ENCODE measurements at places on chromosomes 7 and 10.
A peak's percentile ranks its signal among the peaks of the same experiment; 100 is the strongest.

- no peak for DNase-seq
Observed at GRCh38 chr10:27716521-27716920, 29.1 kb downstream of the MKX start.

GRCh38 chr10:74753442-74754211 lies 72.8 kb upstream of the KAT6B start:
- no peak for DNase-seq

GRCh38 chr7:16818732-16819131 lies 13.9 kb upstream of the AGR2 start:
- DNase-seq, result no peak

- no peak for DNase-seq
Observed at GRCh38 chr7:151520419-151521261, 945 bp upstream of the RHEB start.

GRCh38 chr7:105353752-105354328 lies 34.9 kb downstream of the SRPK2 start:
- DNase-seq, result no peak

GRCh38 chr7:11655163-11655562 lies 176.8 kb downstream of the THSD7A start:
- DNase-seq, result no peak

GRCh38 chr7:47979832-47980181 lies 392 bp upstream of the HUS1 start:
- no peak for DNase-seq

- no peak for DNase-seq
Observed at GRCh38 chr7:157984423-157985163, 603.0 kb downstream of the PTPRN2 start.

GRCh38 chr10:27626890-27627289 lies 118.7 kb downstream of the MKX start:
- DNase-seq, result no peak

GRCh38 chr10:48456361-48456804 lies 148.5 kb downstream of the ARHGAP22 start:
- DNase-seq, result no peak

- no peak for DNase-seq
Observed at GRCh38 chr7:108244110-108244509, 113.9 kb upstream of the LAMB4 start.

- no peak for DNase-seq
Observed at GRCh38 chr7:138581065-138581464, 120.1 kb downstream of the SVOPL start.

DNA sequence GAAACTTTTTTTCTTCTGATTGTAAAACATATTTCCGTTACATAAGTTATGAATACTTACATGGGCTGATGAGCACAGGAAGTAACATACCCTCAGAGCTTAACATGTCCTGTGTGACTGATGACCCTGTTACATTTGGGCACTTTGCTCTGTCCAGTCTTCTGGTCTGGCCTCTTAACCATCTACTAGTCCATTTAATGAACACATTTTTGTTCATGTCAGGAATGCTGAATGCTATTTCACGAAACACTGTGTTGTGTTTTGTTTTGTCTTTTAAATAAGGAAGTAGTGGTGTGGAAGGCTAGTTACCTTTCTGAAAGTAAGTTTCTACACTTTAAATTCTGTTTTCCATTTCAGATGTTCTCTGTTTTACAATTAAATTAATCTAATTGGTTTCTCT lies 77.7 kb downstream of the RBM33 start:
- no peak for DNase-seq

- DNase-seq, result no peak
Observed at GRCh38 chr10:1240341-1240775, 184.2 kb downstream of the WDR37 start.

GRCh38 chr10:89566095-89566950 lies 30.9 kb upstream of the SLC16A12 start:
- DNase-seq, result no peak

DNA sequence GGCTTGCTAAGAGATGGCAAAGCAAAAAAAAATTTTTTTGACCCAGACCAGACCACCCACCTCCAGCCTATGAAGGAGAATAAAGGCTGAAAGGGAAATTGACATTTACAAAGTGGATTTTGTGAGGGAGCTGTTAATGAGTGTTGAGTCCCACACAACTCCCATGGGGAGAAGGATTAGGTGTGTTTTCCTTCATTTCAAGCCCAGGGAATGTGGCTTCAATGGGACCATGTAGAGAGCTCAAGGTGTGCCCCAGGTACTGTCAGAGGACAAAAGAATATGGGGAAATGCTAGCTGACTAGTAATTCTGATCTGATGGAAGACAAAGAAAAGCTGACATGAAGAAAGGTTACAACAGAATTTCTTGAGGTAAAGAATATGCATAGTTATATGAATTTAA lies 48.8 kb upstream of the COL1A2 start:
- DNase-seq, result no peak

GRCh38 chr7:158473221-158473620 lies 114.4 kb downstream of the PTPRN2 start:
- no peak for DNase-seq

- DNase-seq, result no peak
Observed at GRCh38 chr7:116433246-116433645, 66.3 kb upstream of the CAV2 start.

GRCh38 chr10:103661198-103661950 lies 167.9 kb downstream of the NEURL1 start:
- DNase-seq, result no peak

- no peak for DNase-seq
Observed at GRCh38 chr7:98137134-98137825, 30.6 kb downstream of the LMTK2 start.

DNA sequence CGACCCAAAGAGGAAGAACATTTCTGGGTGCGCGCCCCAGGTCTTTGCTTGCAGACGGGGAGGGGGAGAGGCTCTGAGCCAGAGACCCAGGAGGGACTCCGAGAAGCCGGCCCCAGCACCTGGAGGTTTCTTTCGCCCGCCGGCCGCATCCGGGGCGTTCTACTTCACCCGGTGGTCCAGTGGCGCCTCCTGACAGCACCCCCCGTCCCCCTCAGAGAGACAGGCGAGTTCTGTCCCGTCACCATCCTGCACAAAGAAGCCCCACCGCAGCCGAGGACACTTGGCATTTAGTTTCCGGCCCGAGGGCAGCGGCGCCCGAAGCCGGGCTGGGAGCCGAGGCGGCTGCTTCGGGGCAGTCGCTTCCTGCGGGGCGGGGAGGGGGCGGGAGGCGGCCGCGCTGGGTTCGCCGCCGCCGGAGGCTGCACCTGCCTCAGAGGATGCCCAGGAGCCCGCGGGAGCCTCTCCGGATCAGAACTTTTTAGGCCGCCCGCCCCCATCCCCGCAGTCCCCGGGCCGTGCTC lies at the start of gene TMEM178B:
Gene TMEM178B, plus strand, starts transcription at position 424 of the 521 bp plus-strand sequence.
- DNase-seq, result no peak

- no peak for DNase-seq
Observed at GRCh38 chr10:80741278-80741677, 203.6 kb downstream of the SH2D4B start.

DNA sequence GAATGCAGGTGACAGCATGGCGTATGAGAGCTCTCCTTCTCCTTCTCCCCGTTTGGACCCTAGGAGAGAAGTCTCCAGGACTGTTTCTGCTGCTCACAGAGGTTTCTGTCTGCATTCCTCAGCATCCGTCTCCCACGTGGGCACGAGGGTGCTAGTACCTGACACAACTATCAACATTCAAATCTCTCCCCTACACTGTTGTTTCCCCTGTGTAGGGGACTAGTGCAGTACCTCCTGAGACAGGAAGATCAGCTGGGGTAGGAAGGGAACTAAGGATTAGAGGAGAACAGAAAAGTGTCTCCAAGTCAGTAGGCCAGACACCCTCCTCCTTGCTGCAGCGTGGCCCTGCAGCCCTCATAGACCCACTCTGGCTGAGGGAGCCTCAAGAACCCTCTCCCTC lies 29.0 kb downstream of the STOX1 start:
- DNase-seq, result no peak

GRCh38 chr10:16867990-16868389 lies 50.8 kb upstream of the RSU1 start:
- DNase-seq, result no peak

DNA sequence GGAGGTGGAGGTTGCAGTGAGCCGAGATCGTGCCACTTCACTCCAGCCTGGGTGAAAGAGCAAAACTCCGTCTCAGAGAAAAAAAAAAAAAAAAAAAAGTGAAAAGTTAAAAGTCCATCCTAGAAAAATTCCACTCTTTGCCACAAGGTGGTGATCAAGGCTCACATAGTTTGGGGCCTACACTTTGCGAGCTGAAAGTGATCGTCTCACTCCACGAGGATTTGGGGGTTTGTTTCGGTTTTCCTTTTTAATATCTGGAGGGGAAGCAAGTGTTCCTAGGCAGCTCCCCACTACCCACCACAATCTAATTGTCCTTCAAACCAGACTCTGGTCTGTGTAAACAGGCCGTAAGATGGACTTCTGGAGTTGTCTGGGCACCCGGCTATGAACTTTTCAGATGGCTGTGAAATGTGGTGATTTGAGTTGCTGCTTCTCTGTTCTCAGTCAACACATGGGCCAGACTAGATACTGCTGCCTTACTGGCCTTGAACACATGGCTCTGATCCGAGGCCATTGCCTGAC lies 27.1 kb downstream of the PRLHR start:
- DNase-seq, result no peak

DNA sequence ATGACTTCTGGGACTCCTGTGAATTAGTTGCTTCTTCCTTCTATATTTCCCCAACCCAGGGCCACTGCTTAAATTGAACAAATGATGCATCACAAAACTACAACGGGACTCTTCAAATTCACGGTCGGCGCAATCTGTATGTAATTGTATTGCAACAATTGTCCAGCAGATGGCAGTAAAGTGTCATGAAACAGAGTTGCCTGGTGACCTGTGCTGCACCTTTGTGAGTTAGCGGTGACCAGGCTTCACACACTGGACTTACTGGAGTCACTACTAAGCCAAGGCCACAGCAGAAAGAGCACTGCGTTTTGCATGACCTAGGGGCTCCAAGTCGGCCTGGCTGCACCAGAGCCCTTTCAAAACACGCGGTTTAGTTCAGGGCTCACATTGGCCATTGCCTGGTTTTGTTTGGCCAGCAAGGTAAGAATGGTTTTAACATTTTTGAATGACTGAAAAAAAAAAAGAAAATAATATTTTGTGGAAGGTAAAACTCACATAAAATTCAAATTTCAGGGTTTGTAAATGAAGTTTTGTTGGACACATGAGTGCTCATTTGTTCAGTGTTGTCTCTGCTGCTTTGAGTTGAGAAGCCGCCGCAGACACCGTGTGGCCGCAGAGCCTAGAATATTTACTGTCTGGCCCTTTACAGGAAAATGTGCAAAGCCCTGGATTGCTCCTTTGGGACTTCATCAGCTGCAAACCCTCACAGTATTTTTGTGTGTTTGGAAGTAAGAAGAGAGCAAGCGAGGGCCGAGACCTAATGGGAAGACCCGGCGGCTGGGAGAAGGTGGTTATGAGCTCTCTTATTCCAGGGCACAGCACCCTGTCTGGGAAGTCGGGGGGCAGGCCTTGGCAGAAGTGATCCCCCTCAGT lies 23.2 kb upstream of the ZNF32 start:
- peak; percentile 64 for DNase-seq

DNA sequence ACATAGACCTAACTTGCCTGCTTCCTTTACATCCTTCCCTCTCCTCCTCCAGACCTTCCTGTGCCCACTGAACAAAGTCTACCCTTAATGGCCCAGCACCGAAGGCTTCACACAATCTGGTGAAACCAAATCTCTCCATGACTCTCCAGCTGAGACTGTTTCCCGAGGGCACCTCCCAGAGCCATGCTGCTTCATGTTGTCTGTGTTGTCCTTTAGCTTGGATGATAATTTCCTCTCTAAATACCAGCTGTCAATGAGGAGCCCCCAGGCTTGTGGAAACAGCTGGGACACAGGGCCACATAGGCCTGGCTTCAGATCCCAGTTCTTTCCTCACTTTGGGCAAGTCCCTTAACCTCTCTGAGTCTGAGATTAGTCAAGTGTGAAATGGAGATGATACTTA lies 54.3 kb downstream of the DLD start:
- DNase-seq, result no peak

GRCh38 chr10:127527891-127528290 lies 21.2 kb upstream of the NPS start:
- no peak for DNase-seq

Data from glomerular endothelial cell (primary cell).